ENCODE measurements at places on chromosomes 13 and 19.
A peak's percentile ranks its signal among the peaks of the same experiment; 100 is the strongest.

DNA sequence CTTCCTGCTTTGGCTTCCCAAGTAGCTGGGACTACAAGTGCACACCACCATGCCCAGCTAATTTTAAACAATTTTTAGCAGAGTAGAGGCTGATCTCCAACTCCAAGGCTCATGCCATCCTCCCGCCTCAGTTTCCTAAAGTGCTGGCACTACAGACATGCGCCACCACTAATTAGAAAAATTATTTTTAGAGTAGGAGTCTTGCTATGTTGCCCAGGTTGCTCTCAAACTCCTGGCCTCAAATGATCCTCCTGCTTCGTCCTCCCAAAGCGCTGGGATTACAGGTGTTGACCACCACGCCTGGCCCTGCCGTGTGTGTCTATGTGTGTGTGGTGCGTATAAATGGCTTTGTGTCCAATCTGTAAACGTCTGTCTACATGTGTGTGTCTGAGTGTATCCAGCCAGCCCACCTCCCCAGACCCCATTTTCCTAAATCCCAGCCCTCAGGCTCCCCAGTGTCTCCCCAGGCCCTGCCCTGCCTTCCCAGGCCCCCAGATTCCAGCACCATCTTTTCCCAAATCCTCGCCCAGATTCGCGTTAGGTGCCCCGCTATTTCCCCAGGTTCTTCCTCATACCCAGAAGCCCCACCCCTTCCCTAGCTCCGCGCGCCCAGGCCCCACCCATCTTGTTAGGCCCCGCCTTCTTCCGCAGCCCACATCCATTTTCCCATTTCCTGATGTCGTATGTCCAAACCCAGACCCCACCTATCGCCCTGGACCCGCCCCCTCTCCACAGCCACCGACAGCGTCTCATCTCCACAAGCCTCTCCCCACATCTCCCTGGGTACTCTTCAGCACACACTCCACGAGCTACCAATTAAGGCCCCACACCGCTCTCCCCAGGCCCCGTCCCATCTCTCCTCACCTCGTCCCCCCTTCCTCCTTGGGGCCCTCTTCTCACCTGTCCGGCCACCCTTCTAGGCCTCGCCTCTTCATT lies 24.9 kb downstream of the SLC8A2 start:
- DNase-seq: peak; percentile 31

DNA sequence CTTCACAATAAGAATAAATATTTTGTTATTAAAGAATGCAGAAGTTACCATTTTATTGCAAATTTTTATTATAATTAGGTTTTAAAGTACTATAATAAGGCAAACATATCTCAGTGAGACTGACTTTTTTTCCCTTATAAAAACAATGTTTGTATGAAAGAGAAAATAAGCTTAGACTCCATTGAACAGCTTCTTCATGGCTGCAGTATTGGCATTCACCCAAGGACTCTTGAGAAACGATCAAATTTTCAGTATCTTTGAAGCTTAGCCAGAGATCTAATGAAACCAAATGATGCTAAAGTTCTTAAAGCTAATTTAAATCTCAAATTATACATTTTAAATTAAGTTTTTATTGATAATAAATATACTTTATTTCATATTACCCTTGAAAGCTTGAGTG lies 128.3 kb downstream of the GGACT start:
- no peak for DNase-seq

DNA sequence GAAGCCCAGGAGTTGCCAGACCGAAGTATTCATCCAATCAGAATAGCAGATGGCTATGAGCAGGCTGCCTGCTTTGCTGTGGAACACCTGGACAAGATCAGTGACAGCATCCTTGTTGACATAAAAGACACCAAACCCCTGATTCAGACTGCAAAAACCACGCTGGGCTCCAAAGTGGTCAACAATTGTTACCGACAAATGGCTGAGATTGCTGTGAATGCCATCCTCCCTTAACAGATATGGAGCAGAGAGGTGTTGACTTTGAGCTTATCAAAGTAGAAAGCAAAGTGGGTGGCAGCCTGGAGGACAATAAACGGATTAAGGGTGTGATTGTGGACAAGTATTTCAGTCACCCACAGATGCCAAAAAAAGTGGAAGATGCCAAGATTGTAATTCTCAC lies 250.3 kb upstream of the OBI1 start:
- no peak for DNase-seq

DNA sequence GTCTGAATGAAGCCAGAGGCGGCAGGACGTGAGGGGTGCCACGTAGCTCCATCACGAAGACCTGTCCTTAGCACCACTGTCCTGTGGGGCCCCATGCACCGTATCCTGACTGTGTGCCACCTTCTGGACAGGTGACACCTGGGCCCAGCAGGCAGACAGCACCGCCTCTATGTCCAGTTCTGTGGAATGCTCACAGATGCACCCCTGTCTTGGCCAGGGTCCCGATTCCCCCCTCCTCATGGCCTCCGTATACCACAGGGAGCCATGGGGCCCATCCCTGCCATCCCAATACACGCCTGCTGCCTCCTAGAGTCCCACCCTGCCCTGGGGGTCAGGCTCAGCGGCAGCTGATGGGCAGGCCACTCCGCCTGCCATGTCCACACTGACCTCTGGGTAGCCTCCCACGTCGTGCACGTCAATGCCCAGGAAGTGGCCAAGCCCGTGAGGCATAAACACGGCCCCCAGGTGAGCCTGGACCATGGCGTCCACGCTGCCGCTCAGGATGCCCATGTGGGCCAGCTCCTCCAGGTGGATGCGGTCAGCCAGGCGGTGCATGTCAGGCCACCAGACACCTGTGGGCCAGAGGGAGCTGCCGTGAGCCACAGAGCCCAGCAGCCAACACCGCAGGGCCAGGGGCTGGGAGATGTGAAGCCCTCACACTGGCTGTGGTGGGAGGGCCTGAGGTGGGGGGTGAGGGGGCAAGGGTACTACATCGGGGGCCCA lies 17.6 kb downstream of the CEBPG start:
- no peak for DNase-seq

DNA sequence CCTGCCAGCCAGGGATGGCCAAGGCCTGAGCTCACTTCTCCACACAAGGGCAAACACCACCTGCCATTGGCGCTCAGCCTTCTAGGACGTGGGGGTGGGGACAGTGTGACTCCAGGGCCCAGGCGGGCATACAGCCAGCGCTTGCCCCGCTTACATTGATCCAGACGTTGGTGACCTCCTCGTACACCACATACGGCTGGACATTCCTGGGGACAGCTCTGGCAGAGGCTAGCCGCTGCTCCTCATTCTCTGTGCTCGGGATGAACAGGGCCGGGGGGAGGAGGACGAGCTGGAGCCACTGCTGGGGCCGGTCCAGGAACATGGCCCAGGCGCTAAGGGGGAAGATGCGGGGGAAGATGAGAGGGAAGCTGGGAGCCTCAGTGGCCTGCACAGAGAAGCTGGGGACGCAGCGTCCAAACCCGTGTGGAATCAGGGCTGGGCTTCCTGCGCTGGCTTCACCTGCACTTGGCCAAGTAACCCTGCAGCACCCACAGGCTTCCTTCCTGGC lies 25.1 kb upstream of the MYDGF start:
- DNase-seq: no peak

DNA sequence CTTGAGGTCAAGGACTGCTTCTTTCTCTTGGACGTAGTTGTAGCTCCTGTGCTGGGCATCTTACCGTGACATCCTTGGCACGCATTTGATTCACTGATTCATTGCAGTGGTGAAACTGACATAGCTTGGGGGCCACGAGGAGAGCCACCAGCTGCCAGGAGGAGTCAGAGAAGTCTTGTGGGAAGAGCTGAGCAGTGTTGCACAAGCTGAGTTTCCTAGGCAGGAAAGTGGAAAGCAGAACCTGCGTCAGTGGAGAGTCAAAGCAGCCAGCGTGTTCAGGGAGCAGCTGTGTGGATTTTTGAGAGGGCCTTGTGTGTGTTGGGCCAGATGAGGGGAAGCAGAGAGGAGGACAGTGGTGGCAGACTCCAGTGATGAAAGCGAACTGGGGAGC lies 5.3 kb upstream of the GPR183 start:
- DNase-seq: no peak

- DNase-seq: no peak
Measured at GRCh38 chr19:49624967-49625910, 14.7 kb downstream of the RRAS start.

DNA sequence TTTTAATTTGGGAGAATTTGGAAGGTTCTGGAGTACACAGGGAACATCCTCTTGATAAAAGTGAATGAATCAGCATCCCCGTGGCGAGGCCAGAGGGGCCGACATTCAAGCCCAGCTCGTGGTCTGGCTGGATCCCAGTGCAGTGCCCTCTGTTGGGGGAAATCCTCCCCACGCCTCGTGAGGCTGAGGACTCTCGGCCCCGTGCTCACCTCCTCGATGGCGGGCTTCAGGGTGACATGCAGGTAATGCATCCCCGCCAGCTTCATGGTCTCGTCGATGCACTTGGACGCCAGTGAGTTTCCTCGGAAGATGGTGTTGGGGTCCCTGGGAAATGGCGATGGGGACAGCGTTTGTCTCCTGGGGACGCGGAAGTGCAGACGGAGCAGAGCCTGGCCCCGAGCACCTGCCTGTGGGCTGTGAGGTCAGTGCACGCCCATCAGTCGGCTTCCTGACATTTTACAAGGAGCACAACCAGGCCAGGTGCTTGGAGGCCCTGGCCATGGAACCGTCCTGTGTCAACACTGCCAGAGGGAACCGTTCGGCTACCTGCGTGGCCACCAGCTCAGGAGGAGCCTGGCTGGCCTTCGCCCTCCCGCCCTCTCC lies 43.3 kb upstream of the C13orf46 start:
- no peak for DNase-seq

- no peak for DNase-seq
Measured at GRCh38 chr13:103164251-103164650, 98.0 kb upstream of the SLC10A2 start.

GRCh38 chr13:39942552-39943273 lies 287.3 kb downstream of the COG6 start:
- peak; percentile 59 for DNase-seq

- DNase-seq: peak; percentile 44
Measured at GRCh38 chr13:40777166-40777808, 6.3 kb upstream of the MRPS31 start.

DNA sequence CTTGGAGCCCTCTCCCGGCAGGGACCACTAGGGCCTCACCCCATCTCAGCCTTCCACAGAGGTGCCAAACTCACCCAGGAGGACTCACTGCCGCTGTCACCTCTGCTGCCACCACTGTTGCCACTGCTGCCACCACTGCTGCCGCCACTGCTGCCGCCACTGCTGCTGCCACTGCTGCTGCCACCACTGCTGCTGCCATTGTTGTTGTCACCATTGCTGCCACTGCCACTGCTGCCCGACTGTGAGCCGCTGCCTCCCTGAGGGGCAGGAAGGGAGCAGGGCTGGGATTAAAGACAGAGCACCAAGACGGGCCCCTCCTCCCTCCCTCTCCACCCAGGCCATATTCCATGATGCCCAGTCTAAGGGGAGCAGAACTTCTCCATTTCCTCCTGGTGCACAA lies 2.1 kb downstream of the DMKN start:
- DNase-seq: no peak

- no peak for DNase-seq
Measured at GRCh38 chr13:104314321-104314720, 1248.1 kb upstream of the SLC10A2 start.

DNA sequence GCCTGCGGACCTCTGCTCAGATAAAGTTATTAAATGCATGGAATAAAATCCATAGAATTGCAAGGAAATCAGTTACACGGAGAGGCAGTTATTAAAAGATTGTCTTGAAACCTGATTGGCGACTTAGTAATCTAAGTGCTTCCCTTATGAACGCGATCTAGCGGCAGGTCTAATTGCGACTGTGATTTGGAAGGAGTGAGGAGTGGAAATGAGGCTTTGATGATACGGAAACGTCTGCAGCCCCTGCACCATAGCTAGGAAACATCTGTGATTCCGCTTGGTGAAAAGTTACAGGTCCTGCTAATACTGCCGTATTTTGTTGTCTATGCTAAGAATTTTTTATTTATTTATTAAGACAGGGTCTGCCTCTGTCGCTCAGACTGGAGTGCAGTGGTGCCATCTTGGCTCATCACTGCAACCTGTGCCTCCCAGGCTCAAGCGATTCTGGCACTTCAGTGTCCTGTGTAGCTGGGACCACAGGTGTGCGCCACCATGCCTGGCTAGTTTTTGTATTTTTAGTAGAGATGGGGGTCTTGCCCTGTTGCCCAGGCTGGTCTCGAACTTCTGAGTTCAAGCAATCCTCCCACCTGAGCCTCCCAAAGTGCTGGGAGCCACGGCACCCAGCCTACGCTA lies 887 bp downstream of the NDUFS7 start:
- no peak for DNase-seq

- DNase-seq: no peak
Measured at GRCh38 chr13:99800011-99800410, 171.6 kb downstream of the ZIC5 start.

DNA sequence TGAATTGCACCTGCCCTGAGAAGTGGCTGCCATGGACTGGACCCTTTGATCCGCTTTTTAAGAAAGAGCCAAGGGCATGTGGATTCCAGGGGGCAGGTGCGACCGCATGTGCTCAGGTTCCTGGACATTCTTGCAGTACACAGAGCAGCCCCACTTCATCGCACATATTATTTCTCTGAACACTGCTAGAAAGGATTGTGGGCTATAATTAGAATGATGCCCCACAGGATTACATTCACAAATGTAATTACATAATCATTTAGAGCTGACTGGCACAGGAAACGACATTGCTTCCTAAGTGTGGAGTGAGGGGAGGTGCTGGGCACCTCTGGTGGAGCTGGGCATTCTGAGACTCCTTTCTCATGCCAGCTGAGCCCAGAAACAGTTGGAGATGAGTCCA lies 37.5 kb upstream of the VSTM2B start:
- DNase-seq: no peak

DNA sequence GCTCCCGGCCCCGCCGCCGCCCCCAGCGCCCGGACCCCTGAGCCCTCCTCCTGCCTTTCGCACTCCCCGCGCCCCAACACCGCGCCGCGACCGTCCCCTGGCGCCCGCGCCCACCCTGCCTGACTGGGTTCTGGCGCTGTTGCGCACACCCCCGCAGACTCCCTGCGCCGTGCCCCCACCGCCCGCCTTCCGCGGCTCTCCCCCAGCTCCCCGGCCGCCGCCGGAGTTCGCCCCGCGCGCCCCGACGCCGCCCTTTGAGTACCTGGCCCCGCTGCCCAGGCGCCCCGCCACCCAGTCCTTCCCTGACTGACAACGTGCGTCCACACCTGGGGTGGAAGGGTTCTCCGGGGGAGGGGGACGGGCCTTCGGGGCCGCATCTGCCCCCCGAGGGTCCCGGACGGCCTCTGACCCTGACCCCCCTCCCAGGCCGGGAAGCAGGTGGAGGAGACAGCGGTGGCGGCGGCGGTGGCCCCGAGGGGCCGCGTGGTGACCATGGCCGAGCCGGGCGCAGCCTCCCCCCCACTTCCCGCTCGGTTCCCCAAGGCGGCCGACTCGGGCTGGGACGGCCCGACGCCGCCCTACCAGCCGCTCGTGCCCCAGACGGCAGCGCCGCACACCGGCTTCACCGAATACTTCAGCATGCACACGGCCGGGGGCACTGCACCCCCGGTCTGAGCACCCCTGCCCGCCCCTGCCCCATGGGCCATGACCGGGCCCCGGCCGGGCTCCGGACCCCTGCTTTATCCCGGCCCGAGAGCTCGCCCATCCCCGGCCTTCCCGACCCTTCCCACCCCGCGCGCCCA lies 1.4 kb upstream of the MEGF8 start:
- DNase-seq: no peak

GRCh38 chr13:40316301-40316700 lies 350.1 kb downstream of the FOXO1 start:
- no peak for DNase-seq
